ENCODE measurements at places on chromosomes 1 and 21.
A peak's percentile ranks its signal among the peaks of the same experiment; 100 is the strongest.

DNA sequence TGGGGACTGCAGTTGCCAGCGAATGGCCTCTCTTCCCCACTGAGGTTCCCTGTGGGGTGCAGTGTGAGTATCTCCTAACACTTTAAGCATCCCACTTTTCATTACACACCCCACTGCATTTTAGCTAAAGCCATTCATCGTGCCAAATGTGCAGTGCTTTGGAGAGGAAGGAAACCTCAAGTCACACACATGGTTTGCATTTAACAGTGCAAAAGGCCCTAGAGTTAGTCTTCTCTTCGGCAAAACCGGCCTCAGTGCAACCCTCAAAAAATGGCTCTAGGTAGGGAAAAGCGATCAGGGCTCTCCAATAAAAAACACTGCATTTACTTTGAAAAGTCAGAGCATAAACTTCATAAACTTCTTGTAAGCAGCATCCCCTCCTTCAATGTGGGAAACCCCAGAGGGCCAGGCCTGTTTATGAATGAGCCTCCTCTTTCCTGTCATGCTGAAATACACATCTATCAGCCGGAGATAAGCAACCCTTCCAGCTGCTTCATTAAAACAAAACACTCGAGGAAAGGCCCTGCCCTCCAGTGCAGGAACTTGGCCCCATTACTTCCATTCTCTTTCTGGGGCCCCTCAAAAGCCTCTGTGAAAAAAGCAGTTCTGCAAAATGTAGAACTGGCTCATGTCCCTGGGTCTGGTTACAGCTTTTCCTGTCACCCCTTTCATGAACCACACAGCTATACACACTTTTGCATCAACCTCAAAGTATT, 184.0 kb downstream of the CDC7 start:
- no peak for DNase-seq

DNA sequence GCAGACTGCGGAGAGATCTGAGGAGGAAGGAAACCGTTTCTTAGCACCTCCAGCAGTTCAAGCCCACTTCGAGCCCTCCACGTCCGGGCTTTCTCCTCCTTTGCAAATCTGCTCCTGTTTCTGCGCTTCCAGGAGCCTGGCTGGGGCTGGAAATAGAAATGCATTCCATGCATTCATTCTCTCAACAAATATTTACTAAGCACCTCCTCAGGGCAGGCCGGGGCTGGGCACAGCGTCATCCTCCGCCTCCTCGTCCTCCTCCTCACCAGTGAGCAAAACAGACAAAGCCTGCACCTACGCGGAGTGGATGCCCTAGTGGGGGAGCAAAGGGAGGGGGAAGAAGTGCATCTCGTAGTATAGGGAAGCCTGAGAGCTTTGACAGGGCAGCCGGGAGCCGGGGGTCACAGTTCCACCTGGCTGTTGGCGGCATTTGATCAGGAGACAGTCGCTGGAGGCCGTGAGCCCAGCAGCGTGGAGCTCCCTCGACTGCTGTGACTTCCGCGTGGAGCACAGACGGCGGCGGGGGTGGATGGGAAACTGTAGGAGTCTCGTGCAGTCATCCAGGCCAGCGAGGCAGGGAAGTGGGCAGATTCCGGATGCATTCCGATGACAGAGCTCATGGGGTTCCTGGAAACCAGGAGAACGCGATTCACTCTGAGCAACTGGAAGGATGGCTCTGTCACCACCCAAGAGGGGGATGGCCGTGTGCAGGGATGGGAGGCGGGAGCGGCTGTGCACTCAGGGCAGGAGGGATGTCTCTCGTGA, 93.5 kb downstream of the SIK1 start:
- DNase-seq = no peak

- DNase-seq = no peak
These were observed 923 bp upstream of the IFNGR2 start for GRCh38 chr21:33402001-33402979.

DNA sequence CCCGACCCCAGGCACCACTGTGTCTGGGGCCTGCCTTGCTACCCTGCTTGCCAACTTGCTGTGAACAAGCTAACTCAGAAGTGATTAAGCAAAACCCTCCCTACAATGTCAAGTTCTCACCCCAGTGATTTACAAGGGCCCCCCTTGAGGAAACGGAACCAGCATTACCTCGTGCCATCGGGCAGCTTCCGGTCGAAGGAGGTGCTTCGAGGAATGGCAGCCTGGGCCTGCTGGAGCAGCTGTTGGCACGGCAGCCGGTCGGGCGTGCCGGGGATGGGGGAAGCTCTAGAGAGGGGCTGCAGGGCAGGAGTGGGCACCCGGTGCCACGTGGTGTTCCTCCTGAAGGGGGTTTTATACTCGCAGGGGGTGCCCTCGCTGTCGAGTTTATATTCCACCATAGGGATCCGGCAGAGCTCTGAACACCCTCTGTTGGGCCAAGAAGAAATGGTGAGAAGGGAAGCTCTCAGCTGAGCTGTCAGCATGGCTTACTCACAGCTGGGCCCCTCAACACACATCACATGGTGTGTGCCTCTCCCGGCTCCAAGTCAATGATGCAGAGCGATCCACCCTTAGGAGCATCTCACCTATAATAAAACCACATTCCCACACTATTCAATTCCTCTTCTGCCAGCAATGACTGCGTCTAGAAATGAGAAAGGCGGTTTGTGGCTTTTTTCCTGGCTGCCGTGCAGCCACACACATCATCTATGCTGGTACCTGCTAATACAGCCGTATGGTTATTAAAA, 184.4 kb downstream of the SIPA1L2 start:
- DNase-seq = no peak

- DNase-seq = no peak
These were observed 36.1 kb upstream of the RGS8 start for GRCh38 chr1:182720463-182720862.

DNA sequence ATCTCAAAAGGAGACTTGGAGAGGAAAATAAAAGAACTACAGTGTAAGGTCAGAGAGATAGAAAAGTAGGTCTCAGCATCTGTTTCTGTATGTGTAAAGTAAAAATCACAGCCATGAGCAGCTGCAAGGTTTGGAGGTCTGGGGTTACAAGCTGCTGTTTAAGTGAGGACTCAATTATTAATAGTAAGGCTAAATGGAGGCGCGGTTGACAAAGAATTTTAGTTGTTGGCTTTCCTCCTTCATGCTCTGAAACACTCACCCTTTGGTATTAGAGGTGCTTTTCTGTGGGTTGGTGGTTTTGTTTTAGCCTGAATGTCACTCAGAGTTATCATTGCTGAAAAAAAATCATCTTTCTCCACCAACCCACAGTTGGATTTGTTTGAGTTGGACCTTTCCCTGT, 59.8 kb upstream of the HAO2 start:
- DNase-seq = no peak

- DNase-seq = no peak
These were observed 10.6 kb downstream of the ACTL8 start for GRCh38 chr1:17765444-17766411.

- peak; percentile 52 for DNase-seq
These were observed 533 bp upstream of the RGL1 start for GRCh38 chr1:183804387-183804786.

DNA sequence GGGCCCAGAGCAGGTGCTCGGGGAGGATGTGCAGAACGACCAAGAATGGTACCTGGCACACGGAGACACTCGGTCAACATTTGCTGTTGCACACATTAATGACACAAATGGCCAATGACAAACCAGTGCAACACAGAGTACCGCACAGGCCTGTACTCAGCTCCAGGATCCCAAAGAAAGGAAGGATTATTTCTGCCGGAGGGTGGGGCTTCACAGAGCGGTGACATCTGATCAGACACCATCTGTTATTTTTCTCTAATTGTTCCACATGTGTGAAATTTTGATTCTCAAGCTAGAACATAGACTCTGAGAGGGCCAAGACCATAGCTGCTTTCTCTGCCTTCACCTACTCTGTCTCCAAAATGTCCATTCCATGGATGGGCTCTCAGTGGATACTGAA, 100.4 kb downstream of the MRPL37 start:
- DNase-seq = no peak

GRCh38 chr1:239394107-239394506, 7.7 kb downstream of the CHRM3 start:
- DNase-seq = no peak

DNA sequence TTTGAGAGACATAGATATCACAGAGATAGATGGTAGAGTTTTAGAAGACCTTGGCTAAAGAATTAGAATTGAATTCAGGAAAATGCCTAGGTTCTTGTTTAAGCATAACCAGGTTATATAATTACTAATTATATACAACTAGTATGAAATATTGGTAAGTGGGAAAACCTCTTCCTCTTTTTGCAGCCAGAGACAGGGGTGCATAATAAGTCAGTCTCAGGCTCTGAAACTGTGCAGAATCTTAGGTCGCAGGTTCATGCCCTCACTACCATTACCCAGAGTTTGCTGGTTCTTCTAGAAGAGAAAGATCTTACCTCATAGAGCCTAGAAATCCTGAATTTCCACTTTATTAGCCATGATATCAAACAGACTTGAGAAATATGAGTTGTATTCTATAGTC, 183.3 kb downstream of the NEK7 start:
- no peak for DNase-seq

- no peak for DNase-seq
These were observed 957.0 kb downstream of the AMY1C start for GRCh38 chr1:104706631-104707147.

- no peak for DNase-seq
These were observed 109.6 kb downstream of the RNF220 start for GRCh38 chr1:44514673-44515072.

DNA sequence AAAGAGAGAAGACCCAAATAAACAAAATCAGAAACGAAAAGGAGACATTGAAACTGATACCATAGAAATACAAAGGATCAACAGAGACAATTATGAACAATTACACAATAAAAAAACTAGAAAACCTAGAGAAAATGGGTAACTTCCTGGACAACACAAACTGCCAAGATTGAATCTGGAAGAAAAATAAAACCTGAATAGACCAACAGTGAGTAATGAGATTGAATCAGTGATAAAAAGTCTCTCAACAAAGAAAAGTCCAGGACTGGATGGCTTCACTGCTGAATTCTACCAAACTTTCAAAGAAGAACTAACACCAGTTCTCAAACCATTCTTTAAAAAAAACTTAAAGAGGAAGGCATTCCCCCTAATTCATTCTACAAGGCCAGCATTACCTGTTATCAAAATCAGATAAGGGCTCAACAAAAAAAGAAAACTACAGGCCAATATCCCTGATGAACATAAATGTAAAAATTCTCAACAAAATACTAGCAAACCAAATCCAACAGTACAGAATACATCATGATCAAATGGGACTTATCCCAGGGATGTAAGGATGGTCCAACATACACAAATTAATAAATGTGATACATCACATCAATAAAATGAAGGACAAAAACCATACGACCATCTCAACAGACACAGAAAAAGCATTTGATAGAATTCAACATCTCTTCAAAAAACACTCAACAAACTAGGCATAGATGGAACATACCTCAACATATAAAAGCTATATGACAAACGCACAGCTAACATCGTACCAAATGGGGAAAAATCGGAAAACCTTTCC, 119.9 kb downstream of the ACBD6 start:
- DNase-seq = no peak

DNA sequence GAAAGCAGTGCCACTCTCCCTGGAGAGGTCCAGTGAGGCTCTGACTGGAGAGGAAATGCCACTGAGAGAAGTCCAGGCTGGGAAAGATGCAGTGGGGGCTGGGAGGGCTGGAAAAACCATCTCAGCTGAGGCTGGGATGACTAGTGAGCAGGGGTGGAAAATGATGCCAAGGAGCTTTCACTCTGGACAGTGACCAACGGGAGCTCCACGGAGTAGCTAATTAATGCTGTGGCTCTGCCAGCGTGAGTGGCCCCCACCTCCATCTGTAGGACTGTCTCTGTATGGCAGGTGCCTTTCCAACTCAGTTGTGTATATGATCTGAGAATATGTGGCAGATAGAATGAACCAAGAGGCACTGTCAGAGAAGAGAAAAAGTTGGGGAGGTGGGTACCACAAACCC, 86.7 kb downstream of the DDX20 start:
- no peak for DNase-seq

GRCh38 chr1:198361237-198361767, 179.2 kb downstream of the ATP6V1G3 start:
- DNase-seq = no peak

DNA sequence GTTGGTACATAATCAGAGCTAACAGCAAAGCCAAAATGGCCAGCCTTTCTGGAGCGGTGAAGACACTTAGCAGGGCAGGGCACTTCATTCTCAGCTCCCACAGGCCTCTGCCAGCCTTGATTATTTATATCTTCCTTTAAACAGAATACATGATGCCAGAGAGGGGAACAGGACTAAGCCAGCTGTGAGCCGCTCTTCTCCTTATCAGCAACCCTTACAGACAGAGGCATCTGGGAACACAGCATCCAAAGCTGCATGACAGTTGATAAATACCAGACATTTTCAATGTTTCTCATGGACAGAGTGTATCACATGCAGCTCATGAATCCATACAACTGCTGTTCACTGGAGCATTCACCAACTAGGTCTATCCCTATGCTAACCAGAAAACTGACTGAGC, 29.1 kb downstream of the DNAJC11 start:
- no peak for DNase-seq

- no peak for DNase-seq
These were observed 8.1 kb downstream of the GPR137B start for GRCh38 chr1:236150311-236150955.

DNA sequence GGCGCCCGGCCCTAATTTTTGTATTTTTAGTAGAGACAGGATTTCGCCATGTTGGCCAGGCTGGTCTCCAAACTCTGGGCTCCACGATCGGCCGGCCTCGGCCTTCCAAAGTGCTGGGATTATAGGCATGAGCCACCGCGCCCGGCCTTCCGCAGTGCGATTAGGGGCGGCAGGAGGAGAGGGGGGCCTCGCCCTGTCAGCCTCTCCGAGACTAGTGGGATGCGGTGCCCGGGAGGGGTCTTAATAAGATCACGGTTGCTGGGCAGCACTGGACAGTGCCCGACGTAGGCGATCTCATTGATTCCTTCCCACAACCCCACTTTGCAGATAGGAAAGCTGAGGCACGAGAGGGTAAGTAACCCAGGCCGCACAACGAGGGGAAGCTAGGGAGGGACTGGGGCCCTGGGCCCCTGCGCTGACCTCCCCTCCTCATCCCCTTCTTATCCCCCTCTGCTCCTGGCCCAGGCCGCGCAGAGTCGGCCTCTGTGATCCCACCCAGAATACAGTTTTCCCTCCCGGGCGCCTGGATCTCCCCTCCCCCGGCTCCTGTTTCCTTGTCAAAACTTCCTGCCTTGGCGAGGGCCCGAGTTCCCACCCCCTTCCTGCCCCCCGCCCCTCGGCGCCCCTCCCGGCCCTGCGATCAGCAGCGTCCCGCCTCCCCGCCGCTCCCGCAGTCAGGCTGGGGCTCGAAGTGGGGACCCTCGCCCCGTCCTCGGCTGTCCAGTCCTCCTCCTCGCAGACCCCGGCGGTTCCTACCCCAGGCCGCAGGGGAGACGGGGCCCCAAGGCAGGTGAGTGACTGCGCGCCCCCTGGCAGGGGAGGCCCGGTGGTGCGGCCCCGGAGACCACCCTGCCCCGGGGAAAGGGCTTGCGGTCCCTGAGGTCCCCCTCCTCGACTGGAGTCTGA, at the start of gene PEAR1:
Gene PEAR1 (plus strand): TSS at position 671 of the 906 bp plus-strand sequence. CDS start 10,209 bp downstream, outside the sequence.
- DNase-seq = no peak

DNA sequence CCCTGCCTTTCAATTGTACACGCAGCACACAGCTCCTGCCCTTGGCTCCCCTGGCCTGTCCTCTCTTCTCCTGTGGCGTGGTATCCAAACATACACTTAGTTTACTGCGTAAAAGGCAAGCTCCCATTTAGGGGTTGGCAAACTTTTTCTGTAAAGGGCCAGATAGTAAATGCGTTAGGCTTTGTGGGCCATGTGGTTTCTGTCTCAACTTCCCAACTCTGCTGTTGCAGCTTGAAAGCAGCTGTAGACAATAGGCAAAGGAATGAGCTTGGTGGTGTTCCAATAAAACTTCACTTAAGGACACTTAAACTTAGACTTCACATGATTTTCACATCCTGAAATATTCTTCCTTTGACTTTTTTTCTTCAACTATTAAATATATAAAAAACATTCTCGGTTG, 63.3 kb downstream of the RHOU start:
- DNase-seq = no peak
